ENCODE measurements at places on chromosomes 7 and 10.

DNA sequence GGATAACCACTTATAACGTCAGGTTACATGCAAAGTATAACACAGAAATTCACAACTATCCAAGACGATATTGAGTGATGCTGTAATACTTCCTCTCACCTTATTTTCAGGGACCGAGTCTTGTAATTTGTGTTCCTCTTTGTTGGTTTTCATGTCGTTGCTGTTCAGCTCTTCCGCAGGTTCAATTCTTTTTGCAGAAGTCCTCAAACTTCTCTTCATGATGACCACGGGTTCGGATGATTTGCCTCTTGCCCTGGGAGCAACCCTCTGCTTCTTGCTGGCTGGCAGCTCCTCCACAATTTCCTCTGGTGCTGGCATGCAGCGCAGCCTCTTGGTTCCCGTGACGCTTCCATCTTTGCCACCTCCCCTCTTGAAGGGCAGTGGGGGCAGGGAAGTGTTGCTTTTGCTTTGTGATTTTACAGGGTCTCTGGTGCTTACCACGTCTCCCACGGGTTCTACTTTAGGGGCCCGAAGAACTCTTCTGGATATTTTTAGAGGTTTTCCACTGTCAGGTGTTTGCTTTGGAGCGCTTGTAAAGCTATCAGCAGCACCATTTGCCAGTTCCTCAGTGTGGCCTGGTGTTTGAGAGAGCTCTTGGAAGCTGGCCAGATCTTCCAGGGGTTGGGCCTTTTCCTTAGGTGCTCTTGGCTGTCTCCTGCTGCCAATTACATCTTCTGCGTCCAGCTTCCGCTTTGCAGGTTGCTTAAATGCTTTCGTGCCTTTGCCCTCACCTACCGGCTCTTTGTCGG lies 23.6 kb downstream of the MKI67 start:
- DNase-seq: peak; percentile 10

- DNase-seq: no peak
Measured at GRCh38 chr7:47526466-47526865, 55.4 kb downstream of the TNS3 start.

- no peak for DNase-seq
Measured at GRCh38 chr7:53094827-53095226, 59.4 kb downstream of the POM121L12 start.

GRCh38 chr7:47556511-47557180 lies 25.3 kb downstream of the TNS3 start:
- no peak for DNase-seq

GRCh38 chr10:70145166-70145665 lies 1.3 kb downstream of the TYSND1 start:
- no peak for DNase-seq

All from NCI-H187 (cell line).